ENCODE measurements at places on chromosomes 3 and 15. TPM values are rescaled to one million over a fixed set of nuclear protein-coding genes. Genes with fewer than 3 reads are reported as not detected.

Gene XIRP1
- 0.19 TPM for total RNA-seq

Gene GABRR3
- not detected for total RNA-seq

GRCh38 chr3:65604863-65605526 is 433.7 kb downstream of the MAGI1 start:
- no peak for DNase-seq
- H3K27me3 ChIP-seq, result no peaks in the 10 kb centered on the region
- H3K27ac ChIP-seq, result no peak overlapping the region
- H3K36me3 ChIP-seq, result no peaks in the 10 kb centered on the region
- H3K4me3 ChIP-seq, result no peak overlapping the region

DNA sequence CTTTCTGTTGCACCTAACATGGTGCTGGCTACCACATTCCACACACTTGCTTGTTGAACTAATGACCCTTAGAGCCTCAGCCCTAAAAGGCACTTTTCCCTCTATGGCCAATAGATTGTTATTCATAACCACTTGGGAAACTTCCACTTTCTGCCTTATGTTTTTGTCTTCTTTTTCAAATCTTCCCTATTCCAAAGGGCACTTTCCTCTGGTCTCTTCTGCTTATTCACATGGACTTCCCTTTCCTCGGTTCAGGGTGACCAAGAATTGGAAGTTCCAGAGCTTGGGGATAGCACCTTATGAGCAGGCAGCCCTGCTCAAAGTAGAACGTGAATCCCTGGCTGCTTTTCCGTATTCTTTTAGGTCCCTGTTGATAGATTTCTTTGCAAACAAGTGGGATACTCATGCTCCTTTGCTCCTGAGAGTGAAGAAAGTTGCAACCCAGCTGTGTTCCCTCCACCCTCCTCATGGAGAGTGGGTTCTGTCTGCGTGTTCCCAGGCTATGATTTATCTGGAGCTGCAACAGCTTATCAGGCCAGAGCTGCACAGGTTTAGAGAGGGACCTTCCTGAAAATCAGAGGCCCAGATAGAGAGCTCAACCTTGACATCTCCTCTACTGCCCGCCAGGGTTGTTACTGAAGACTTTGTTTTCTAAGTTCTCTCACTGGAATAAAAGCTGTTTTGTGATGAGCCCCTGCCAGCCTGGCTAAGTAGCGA is 58.8 kb upstream of the MYZAP start:
- no peak overlapping the region for H3K27ac ChIP-seq
- H3K4me1 ChIP-seq, result peaks cover 1% of the 10 kb centered on the region
- no peak overlapping the region for H3K4me3 ChIP-seq

GRCh38 chr3:57063032-57063431 is 2.6 kb downstream of the SPATA12 start:
- H3K4me3 ChIP-seq, result no peak overlapping the region
- H3K27me3 ChIP-seq, result no peaks in the 10 kb centered on the region
- DNase-seq, result no peak
- H3K36me3 ChIP-seq, result no peaks in the 10 kb centered on the region
- no peak overlapping the region for H3K27ac ChIP-seq
- H3K4me1 ChIP-seq, result no peaks in the 10 kb centered on the region

- no peaks in the 10 kb centered on the region for H3K36me3 ChIP-seq
- no peak for DNase-seq
- H3K4me1 ChIP-seq, result no peaks in the 10 kb centered on the region
- H3K4me3 ChIP-seq, result no peak overlapping the region
Observed at GRCh38 chr3:177622520-177622919, 425.2 kb upstream of the TBL1XR1 start.

Gene GOLGA6D
- total RNA-seq, result 0.12 TPM

Gene LRTM1
- total RNA-seq, result not detected

Measured in aorta (tissue), 5 donors.